LHCN-M2 (cell line): ENCODE measurements at places on chromosomes 2 and 18. TPM values are rescaled to one million over a fixed set of nuclear protein-coding genes. Genes with fewer than 3 reads are reported as not detected.

GRCh38 chr18:12531749-12532148, 124.0 kb downstream of the PRELID3A start:
- DNase-seq, result no peak

Gene ATP5F1A
- 607 and 704 TPM in 2 replicates for total RNA-seq

DNA sequence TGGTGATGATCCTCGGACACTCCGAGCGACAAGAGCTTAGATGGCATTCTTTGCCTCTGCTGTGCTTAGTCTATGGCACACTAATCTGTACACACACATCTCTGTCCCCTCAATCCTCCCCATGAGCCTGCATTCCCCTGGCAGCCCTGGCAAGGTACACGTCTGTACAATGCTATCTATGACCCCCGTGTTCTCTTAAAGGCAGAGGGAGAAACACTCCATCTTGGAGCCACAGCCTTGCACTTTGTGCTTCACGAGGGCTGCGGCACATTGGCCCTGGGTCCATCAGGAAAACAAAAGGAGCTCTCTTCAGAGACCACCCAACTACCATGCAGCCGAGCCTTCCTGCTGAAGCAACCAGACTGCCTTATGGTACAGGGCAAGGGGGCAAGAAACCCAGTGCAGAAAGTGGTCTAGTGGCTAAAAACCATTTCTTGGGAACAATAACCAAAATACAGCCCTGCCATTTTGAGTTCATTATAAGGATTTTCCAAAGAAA, 42.5 kb downstream of the STEAP3 start:
- DNase-seq, result no peak

- DNase-seq, result no peak
Observed at GRCh38 chr2:101307950-101308431, 510 bp downstream of the RNF149 start.

GRCh38 chr2:190465060-190465459, 56.9 kb downstream of the MFSD6 start:
- no peak for DNase-seq

DNA sequence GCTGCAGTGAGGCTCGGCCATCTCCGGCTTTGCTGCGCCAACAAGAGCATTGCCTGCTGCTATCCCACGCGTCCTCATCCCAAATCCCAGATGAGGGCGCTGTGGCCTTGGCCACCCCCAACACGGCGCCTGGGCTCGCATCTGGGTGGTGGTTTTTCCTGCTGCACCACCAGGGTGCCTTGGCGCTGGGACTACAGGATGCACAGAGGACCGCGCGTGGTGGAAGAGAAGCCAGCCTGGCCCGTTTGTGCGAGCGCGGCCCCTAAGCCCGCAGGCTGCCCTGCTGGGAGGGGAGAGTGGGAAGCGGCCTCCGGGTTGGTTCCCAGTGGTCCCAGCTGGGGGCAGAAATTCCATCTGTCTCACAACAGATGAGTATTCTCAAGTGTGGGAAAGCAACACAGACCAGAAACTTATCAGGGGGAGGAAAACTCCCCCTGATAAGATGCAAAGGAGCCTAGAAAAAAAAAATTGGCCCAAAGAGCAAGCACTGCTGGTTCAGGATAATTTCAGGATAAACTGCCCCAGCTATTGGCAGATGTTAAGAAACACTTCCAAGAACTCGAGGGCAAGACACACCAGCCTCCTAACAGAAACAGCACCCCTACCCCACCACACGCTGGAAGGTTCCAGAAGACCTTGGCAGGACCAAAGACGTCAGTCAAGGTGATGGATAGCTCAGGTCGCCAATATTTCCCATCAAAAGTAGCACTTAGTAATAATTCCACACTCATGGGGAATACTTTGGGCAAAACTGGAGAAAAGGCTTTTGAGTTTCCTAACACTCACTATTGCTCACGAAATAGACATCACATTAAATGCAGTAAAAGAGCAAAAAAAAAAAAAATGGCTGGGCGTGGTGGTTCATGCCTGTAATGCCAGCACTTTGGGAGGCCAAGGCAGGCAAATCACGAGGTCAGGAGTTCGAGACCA, 152.1 kb downstream of the PXDN start:
- no peak for DNase-seq

- peak; percentile 98 for DNase-seq
Observed at GRCh38 chr2:226652369-226652768, 147.3 kb downstream of the IRS1 start.

DNA sequence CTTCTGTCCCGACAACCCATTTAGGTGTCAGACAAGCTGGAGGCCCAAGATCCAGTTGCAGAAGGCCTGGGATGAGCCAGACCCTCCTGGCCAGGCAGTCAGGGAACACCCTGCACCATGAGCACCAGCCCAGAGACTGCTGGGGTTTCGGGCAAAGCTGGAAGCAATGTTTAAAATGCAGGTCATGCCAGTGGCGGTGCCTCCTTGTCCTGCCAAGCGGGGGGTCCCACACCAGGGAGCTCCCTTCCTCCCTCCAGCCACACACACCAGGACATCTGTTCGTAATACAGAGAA, 230.2 kb downstream of the ATAD2B start:
- DNase-seq, result no peak

Gene RRM2
- total RNA-seq, result 162 and 187 TPM in 2 replicates

GRCh38 chr18:28041366-28041765, 135.6 kb downstream of the CDH2 start:
- DNase-seq, result peak; percentile 84

DNA sequence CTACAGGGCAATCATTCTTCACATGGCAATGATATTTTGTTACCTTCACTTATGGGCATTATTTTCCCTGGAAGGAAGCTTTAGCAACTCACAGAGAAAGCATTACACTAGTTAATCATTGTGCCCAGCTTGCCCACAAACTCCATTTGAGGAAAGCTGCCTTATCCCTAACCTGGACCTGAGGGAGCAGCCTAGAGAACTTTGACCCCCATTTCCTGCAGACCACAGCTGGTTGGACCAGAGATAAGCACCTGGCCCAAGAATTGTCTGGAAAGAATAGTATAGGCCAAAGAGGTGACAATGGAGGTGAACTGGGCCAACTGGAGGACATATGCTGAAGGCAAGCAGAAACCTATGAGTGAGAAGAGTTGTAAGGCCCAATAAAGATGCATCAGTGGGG, 48.4 kb upstream of the SESTD1 start:
- no peak for DNase-seq
